Psoas muscle (tissue), 8 donors: ENCODE measurements at places on chromosomes 7 and 10. TPM values are rescaled to one million over a fixed set of nuclear protein-coding genes. Genes with fewer than 3 reads are reported as not detected.

The SPDYE9 gene
- not detected for total RNA-seq

The PAOX gene
- 3.2 TPM for total RNA-seq

The SLC13A1 gene
- 0.12 TPM for total RNA-seq

The FAM180A gene
- not detected for total RNA-seq

The SH3PXD2A gene
- total RNA-seq, result 10.6 TPM

The TBATA gene
- not detected for total RNA-seq

The IL2RA gene
- total RNA-seq, result 0.13 TPM

The LRRC18 gene
- total RNA-seq, result not detected

The ABCB8 gene
- total RNA-seq, result 18.4 TPM

The CPA1 gene
- total RNA-seq, result 1.1 TPM

The DOCK1 gene
- 6.5 TPM for total RNA-seq

The FEZF1 gene
- 0.19 TPM for total RNA-seq

The CLEC5A gene
- 0.91 TPM for total RNA-seq

The POLR1F gene
- 5.9 TPM for total RNA-seq

The NUTM2B gene
- 0.42 TPM for total RNA-seq

The AASS gene
- total RNA-seq, result 9.1 TPM

The INA gene
- not detected for total RNA-seq

The ZPBP gene
- total RNA-seq, result not detected

GRCh38 chr7:90728568-90728967 is 132.4 kb downstream of the CDK14 start:
- DNase-seq, result no peak

DNA sequence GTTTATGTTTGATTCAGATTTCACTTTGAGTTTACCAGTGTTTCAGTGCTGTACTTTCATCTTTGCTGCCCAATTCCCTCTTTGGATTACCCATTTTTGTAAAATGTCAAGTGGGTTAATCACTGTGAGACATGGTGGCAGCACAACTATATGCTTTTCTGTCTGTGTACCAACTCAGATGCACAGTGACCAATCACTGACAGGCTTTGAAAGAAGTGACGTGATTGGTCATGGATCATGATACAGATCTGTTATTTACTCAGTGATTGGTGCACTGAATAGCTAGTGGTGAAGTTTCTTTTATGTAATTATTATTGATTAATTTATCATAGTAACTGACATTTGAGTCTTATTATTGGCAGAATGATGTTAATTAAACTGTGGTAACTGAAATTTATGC is 126.9 kb downstream of the SDK1 start:
- no peak for DNase-seq

DNA sequence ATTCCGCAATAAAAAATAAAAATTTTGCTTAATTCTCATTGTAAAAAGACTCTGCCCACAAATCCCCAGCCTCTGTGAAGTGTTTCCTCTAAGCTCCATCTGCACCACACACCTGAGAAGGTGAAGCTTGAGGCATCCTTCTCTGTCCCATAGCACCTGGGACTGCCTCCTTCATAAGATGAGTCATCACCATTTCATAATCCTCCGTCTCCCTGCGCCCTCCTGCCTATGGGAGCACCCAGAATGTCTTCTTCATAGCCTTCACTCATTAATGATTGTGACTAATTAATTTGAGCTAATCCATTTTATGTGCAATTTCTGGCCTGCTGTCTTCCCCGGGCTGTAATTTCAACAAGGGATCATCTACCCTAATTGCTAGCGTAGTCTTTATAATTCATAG is 90.3 kb downstream of the WDR11 start:
- no peak for DNase-seq

GRCh38 chr10:64745565-64745964 is 1224.4 kb downstream of the REEP3 start:
- DNase-seq, result no peak

DNA sequence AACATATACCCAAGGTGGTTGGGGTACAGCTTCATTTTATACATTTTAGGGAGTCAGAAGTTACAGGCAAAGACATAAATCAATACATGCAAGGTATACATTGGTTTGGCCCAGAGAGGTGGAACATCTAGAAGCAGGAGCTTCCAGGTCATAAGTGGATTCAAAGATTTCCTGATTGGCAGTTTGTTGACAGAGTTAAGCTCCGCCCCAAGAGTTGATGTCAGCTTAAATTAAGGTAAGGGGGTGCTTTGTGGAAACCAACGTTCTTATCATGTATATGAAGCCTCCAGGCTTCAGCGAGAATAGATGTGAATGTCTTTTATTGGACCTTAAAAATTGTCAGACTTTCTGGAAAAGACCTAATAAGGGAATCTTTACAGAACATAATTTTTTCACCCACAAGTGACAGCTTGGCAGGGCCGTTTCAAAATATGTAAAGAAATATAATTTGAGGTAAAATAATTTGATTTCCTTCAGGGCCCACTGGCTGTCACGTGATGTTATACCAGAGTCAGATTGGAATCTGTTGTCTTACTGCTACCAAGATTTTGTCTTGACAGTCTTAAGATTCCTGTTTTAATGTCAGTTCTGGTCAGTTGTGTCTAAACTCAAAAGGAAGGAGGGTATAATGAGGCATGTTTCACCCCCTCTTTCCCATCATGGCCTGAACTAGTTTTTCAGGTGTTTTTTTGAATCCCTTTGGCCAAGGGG is 6.3 kb upstream of the PANK1 start:
- DNase-seq, result no peak

DNA sequence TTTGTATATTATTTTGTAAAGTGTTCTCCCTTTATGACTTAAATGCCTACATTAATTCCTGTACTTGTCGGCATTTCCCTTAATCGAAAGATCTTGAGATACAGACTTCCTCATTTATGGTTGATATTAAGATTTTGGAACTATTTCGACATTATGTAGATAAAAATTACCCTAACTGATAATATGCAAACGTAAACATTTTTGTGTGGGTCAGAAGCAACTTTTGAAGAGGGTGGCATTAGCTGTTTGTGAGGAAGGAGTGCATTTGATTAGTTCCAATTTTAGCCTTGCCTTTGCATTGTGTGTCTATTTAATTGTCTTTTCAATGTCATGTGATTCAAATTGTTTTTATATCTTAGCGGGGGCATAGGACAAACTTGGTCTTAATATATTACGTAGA is 114.7 kb downstream of the BICC1 start:
- DNase-seq, result no peak

DNA sequence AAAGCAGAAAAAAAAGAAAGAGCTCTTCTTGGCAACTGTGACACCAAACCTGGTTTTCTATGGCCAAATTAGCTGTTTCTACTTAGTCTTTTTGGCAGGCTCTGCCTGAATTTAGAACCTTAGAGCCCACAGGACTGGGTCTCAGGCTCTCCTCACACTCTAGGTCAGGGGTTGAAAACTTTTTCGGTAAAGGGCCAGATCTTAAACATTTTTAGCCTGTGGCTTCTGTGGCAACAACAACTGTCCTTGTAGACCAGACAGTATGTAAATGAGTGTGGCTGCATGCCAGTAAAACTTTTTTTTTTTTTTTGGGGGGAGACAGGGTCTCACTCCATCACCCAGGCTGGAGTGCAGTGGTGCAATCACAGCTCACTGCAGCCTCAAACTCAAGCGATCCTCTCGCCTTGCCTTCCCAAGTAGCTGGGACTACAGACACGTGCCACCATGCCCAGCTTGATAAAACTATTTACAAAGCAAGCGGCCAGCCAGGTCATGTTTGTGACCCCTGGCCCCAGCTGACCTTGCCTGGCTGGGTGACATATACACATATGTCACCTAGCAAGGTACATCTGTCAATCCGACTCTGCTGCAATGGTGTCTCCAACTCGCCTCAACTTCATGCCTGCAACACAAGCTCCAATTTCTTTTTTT is 17.4 kb downstream of the KPNA7 start:
- DNase-seq, result no peak

GRCh38 chr7:48899932-48900331 is 24.4 kb upstream of the CDC14C start:
- DNase-seq, result no peak

- DNase-seq, result no peak
Measured at GRCh38 chr10:12587451-12587888, 238.1 kb downstream of the CAMK1D start.

- no peak for DNase-seq
Measured at GRCh38 chr10:110363572-110364411, 59.1 kb upstream of the SMNDC1 start.

DNA sequence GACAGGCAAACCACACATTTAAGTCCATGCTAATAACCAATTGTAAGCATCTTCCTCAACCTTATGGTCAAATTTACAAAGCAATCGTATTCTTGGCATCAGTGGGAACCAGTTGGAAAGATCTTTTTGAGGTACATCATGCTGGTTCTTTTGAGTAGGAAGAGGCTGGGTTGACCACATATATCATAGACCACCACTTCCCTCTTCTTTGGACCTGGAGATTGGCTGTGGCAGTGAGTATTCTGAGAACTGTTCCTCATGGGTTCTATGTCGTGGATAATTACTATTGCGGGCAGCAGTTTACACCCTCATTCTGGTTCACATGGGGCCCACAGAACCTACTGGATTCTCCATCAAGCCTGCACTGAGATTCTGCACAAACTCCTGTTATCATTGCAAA is 35.5 kb upstream of the C1GALT1 start:
- DNase-seq, result no peak

GRCh38 chr7:139682136-139683013 is 95.4 kb downstream of the HIPK2 start:
- DNase-seq, result no peak

DNA sequence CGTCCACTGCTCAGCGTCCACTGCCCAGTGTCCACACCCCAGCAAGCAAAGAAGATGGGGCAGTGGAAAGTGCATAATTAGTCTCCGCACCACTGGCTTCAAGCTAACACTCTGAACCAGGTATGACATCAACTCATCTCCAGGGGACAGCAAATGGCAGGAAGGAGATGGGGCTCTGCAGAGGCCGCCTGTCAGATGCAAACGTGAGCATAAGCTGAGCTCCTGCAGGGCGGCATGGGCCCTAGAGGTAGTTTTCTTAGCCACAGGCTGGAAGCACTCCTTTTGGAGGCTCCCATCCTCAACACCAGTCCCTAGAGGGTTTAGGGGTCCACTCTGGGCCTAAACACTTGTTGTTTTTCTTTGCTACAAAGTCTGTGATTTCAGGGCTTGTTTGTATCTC is 335.8 kb upstream of the MKI67 start:
- DNase-seq, result no peak

GRCh38 chr7:2010101-2010500 is 222.6 kb downstream of the MAD1L1 start:
- peak; percentile 34 for DNase-seq

DNA sequence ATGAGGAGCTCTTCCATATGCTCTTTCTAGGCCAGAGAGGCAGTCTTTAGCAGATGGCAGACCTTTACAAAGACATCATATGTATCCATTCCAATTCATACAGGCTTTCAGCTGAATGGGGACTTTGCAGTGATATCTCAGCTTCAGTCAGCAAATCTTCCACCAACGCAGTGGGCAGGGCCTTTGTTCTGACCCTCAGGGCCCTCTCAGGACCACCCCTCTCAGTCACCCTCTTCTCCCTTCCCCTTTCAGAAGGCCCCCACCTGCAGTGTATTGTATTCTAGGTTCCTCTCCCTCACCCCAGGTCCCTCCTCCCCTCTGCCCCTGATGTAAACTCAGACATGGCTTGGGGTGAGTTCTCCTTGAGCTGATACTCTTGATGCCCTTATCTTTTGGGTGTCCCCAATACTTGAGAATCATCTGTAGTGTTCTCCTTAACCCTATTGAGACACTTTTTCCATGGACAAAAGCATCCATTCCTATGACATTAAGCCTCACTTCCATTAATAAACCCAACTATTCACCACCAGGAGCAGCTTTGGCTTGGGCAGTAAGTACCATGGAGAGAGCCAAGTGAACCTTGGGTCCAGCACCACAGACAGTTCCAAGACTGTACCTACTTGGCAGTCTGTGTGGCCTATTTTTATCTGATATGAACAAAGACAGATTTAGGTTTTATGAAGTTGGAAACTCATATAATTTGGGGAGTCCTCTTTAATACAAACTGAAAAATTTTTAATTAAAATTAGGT is 62.7 kb downstream of the ADCYAP1R1 start:
- DNase-seq, result no peak

- DNase-seq, result no peak
Measured at GRCh38 chr7:628402-628763, 98.1 kb upstream of the DNAAF5 start.

- no peak for DNase-seq
Measured at GRCh38 chr10:105952153-105952552, 1212.4 kb downstream of the SORCS1 start.

DNA sequence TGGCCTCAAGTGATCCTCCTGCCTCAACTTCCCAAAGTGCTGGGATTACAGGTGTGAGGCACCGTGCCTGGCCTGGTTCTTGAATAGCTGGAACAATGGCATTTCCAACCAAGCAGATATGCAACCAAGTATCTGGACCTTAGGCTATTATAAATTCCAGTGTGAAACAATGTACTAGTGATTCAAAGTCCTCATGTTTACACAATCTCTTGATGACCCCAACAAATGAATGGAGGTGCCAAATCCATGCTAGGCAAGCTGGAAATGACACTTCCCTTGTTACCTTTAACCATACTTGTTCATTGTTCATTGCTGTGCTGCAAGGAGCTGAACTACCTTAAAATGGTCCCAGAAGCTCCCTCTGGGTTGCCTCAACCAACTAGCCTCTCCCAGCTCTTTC is 282.2 kb upstream of the KLF14 start:
- no peak for DNase-seq

- DNase-seq, result no peak
Measured at GRCh38 chr7:122674502-122674901, 24.4 kb downstream of the RNF133 start.

GRCh38 chr10:117215079-117215478 is 17.8 kb downstream of the KCNK18 start:
- DNase-seq, result no peak

DNA sequence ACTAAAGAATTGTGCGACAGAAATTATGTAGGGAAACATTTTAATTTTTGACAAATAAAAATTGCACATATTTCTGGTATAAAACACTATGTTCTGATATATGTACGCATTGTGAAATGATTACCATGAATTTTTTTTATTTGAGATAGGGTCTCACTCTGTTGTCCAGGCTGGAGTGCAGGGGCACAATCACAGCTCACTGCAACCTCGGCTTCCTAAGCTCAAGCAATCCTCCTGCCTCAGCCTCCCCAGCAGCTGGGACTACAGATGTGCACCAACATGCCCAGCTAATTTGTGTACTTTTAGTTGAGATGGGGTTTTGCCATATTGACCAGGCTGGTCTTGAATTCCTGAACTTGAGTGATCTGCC is 149.2 kb downstream of the FRMD4A start:
- DNase-seq, result no peak

GRCh38 chr7:125681508-125681907 is 751.9 kb upstream of the POT1 start:
- no peak for DNase-seq

- no peak for DNase-seq
Measured at GRCh38 chr7:81499262-81500116, 270.4 kb downstream of the HGF start.

DNA sequence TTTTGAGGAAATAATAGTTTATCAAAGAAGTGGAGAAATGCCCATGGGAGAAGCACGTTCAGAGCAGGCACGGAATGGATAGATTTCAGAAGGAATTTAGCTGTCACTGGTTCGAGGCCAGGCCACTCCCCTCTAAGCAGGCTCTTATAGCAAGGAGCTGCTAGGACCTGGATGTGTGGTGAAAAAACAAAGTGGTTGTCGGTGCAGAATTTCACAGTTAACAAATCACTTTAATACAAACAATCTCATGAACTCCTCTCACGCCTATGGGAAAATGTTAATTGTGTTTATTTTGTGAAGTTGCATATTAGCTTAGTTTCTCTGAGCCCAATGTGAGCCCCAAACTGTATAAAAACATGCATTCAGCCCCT is 176.3 kb downstream of the PKD1L1 start:
- DNase-seq, result no peak
